T-helper 2 cell treated with Interferon-gamma antibody and Interleukin-4, amounts not matched to agents 5 μg/mL and 100 μg/mL, for 36 hours (primary cell): ENCODE measurements at places on chromosomes 1 and 21.

DNA sequence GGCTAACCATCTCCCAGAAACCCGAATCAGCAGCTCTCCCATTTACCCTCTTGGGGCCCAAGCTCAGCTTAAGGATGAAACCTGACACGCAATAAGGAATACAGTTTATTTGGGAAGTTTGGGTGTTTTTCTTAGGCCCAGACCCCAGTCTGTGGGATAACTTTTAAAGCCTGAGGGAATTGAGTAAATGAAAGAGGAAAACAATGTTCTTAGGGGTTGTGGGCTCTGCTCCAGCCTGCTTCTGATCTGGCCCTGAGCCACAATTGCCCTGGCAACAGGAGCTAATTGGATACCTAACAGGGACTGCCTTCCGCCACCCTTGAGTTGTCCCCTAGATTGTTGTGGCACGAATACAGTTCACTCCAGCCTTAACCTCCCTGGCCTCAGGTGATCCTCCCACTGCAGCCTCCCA is 20.1 kb downstream of the DYRK3 start:
- no peak for DNase-seq

DNA sequence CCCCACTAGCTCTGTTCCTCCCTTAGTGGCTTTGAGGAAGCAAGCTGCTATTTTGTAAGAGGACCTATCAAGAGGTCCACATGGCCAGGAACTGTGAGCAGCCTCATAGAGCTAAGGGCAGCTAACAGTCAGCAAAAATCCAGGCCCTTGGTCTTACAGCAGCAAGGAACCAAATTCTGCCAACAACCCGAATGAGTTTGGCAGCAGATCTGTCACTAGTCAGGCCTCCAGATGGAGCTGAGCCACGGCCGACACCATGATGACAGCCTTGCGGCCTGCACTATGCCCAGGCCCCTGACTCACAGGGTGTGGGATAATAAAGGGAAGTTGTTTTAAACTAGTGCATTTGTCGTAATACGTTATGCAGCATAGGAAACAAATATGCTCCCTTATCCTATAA is 28.0 kb upstream of the H3-3A start:
- DNase-seq: no peak

GRCh38 chr1:32071758-32072621 is 749 bp upstream of the TMEM39B start:
- DNase-seq: no peak

DNA sequence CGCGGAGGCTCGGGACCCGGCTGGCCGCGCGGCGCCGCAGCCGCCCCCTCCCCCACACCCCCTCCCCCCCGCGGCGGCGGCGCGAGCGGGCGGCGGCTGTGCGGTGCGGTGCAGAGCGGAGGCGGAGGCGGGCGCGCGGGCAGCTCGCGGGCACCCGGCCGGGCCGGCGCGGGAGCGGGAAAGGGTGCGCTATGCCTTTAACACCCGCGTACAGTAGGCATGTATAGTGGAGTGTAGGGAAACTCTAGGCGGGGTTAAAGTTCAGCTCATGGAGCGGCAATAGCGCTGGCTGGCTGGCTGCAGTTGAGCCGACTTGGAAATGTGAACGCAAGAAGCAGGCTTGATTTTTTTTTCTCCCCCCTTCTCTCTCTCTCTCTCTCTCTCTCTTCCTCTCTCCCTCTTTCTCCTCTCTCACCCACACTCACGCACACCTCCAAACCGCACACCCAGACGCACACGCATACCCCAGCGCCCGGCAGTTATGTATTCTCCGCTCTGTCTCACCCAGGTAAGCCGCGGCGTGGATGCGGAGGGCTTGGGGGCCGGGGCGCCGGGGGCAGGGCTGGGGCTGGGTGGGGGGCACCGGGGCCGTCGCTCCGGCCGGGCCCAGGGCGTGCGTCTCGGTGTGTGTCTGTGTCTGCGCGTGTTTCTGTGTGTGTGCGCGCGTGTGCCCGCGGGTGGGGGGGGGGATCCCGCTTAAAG is at the start of gene NFIA:
Gene NFIA (plus strand): TSS at position 251 of the 702 bp plus-strand sequence.
- peak; percentile 21 for DNase-seq

GRCh38 chr1:201466492-201466891 is 2.5 kb downstream of the PHLDA3 start:
- no peak for DNase-seq

- no peak for DNase-seq
These were observed 184.3 kb upstream of the HMCN1 start for GRCh38 chr1:185549906-185550305.

- DNase-seq: no peak
These were observed 3.4 kb downstream of the CLEC20A start for GRCh38 chr1:178493301-178493741.

- DNase-seq: no peak
These were observed 2.5 kb downstream of the S100A11 start for GRCh38 chr1:152034324-152034653.

DNA sequence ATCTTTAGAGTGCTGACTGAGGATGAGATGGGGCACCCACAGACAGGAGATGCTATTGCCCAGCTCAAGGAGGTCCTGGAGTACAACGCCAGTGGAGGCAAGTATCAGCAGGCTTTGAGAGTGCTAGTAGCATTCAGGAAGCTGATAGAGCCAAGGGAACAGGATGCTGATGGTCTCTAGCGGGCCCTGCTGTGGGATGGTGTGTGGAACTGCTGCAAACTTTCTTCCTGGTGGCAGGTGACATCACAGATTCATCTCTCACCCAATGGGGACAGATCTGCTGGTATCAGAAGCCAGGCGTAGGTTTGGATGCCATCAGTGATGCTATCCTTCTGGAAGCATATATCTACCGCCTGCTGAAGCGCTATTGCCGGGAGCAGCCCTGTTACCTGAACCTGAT is 609.8 kb upstream of the NCAM2 start:
- DNase-seq: no peak

DNA sequence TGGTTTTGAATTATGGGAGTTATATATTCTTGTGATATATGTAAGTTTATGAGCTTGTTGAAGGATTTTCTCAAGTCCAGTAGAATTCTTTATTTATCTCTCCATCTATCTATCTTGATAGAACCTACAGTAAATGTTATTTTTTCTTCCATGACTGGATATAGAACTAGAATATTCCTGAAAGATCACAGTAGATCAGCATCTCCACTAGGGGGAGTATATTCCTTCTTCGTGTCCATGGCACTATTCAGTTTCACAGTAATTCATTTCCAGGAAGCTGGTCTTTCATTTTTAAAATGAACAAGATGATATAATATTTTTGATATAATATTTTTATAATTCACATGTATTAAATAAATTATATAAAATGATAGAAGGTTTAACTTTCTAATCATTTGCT is 18.8 kb downstream of the TMPRSS15 start:
- no peak for DNase-seq

- DNase-seq: peak; percentile 23
These were observed 244.2 kb upstream of the HOOK1 start for GRCh38 chr1:59570524-59570923.
